ENCODE measurements at places on chromosomes 6 and 20. TPM values are rescaled to one million over a fixed set of nuclear protein-coding genes. Genes with fewer than 3 reads are reported as not detected.

The DEF6 gene
- 212 TPM for total RNA-seq

The BNIP5 gene
- total RNA-seq, result not detected

The LPIN3 gene
- total RNA-seq, result 2.4 TPM

The CCN5 gene
- total RNA-seq, result not detected

The C20orf204 gene
- total RNA-seq, result 6.1 TPM

The MUCL3 gene
- total RNA-seq, result not detected

The SLPI gene
- not detected for total RNA-seq

The SLC17A2 gene
- total RNA-seq, result not detected

The PROCR gene
- 0.33 TPM for total RNA-seq

The NHLRC1 gene
- 0.11 TPM for total RNA-seq

The SLC17A9 gene
- total RNA-seq, result 5.5 TPM

The CRYBG1 gene
- 58.5 TPM for total RNA-seq

The BCAS4 gene
- total RNA-seq, result 19.0 TPM

The EGFL8 gene
- total RNA-seq, result 13.1 TPM

The TMEM244 gene
- not detected for total RNA-seq

The THBD gene
- 2.2 TPM for total RNA-seq

The BLCAP gene
- 60.1 TPM for total RNA-seq

The NMBR gene
- total RNA-seq, result not detected

The HLA-G gene
- 2.9 TPM for total RNA-seq

The SLC26A8 gene
- total RNA-seq, result not detected

The ITCH gene
- 47.0 TPM for total RNA-seq

The NEURL2 gene
- total RNA-seq, result 2.5 TPM
